NB4 (cell line): ENCODE measurements at places on chromosomes 16 and 17.

- DNase-seq = peak; percentile 53
Measured at GRCh38 chr16:89484923-89485679, 5.3 kb downstream of the ANKRD11 start.

GRCh38 chr17:17752089-17752820, 71.0 kb downstream of the RAI1 start:
- DNase-seq = peak; percentile 97

DNA sequence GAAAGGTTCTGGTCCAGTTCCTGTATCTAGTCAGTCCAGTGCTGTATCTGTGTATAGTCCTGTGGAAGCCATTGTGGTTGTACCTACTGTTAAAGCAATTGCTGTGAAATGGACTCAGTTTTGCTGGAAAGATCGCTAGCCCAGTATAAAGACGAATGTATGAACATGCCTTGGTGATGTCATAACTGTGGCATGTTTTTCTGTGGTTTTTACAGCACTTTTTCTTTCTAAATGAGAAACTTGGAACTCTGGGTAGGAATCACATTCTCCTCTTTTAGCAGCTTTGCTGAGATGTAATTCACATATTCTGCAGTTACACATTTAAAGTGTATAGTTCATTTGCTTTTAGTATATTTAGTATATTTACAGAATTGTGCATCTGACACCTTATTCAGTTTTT, 58.1 kb downstream of the MAP2K4 start:
- no peak for DNase-seq

- no peak for DNase-seq
Measured at GRCh38 chr16:85736921-85737320, 14.0 kb downstream of the C16orf74 start.

DNA sequence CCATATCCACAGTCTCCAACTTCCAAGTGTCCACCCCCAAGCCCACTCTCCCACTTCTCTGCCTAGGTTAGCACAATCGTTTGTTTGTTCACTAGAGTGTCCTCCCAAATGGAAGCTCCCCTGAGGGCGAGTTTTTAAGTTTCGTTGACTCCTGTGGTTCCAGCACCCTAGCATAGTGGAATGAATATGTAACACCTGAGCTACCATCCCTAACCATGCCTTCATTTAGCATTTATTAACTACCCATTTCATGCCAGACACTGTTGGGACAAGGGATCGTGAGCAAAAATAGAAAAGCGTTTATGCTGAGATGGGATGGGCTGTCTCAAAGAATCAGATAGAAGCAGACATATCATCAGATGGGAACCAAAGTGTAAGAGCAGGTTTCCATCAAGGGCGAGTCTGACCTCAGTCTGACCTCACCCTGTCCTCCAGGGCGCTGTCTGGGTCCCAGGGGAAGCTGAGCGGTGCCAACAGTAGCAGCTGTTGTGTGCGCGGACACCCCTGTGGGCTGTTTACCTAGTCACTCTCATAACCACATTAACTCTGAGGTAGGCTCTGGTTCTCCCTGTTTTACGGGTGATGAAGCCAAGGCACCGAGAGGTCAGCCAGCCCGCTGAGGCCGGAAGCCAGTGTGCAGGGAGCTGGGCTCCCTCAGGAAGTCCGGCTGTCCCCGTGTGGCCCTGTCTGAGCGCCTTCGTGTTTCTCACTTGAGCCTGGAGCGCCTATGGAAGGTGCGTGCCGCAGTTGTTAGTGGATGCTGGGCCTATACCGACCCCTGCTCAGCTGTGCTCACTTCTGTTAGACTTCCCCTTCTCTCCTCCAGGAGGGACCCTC, 6.2 kb downstream of the CNP start:
- no peak for DNase-seq

DNA sequence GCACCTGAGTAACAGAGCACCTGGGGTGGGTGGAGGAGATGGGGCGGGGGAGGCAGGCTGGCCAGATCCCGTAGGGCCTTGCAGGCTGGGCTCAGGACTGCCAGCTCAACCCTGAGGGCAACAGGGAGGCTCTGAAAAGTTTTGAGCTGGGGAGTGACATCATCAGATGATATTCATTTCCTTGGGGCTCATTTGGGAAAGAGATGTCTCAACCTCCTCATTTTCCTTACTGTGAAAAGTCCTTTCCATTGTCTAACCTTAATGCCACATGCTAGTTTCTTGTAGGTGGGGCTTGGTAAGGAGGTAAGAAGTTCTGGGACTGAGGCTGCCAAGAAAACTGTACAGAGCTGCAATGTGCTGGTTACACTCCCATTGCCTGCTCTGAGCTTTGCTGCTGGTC, 3.7 kb downstream of the TNS4 start:
- no peak for DNase-seq

DNA sequence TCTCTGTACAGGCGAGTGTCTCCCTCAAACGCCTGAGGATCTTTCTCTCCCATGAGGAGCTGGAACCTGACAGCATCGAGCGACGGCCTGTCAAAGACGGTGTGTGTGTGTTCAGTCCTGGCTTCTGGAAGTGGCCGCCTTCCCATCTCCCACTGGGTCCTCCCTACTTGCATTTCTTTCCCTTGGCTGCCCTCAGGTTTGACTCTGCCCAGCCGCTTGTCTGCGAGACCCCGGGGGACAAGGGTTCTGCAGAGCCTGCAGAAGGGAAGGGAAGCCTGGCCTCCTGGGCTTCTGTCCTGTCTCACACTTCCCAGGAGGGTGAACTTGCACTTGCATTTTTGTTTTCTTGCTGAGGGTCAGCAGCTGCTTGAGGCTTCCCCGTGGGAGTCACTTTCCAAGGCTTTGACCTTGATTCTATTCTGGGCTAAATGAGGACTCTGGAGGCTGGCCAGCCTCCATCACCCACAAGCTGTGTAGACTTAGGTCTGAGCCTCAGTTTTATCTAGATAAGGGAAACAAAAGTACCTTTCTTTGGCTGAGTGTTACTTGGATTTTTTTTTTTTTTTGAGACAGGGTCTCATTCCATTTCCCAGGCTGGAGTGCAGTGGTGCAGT, 122.3 kb downstream of the ABCC1 start:
- DNase-seq = peak; percentile 41

DNA sequence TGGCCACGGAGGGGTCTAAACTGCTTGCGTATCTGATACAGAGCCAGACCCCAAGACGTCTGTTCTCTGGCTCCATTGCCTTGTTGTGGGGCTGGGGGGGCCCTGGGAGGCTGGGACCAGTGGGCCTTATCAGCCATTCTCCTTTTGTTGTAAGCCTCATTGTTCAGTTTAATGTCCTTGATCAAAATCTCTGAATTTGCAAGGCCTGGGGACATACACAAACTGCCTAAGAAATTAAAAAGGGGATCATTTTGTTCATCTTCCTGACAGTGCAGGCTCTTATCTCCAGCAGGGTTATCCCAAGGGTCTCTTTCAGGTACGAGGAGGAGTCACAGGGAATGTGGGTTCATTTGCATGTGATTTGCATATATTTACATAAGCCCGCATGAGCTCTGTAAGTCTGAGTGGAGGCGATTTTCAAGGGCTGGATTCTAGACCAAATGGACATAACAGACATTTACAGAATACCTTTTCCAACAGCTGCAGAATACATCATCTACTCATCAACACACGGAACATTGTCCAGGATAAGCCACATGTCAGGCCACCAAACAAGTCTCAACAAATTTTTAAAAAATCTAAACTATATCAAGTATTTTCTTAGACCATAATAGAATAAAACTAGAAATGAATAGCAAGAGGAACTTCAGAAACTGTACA, 269.8 kb downstream of the RBFOX1 start:
- no peak for DNase-seq

DNA sequence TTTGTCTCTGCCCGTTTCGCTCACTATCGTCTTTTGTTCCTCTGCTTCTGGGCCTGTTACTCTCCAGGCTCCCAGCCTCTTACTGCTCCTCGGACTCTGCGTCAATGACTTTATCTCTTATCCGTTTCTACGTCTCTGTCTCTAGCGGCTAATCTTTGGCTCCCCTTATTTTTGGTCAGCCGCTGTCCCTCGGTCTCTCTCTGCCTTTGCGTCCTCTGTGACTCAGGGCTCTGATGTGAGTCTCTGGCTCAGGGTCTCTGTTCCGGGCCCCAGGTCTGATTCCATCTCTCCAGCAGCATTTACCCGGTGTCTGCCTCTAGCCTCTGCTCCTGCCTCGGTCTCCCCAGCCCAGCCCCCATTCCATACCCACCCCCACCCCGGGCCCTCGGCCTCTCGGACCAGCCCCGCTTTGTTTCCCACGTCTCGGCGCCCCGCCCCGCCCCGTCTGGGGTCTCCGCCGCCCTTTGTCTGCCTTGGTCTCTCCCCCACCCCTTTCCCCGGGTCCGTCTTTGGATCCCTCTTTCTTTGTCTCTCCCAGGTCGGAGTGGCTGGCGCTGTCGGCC, 547 bp upstream of the ZNF48 start:
- DNase-seq = no peak

DNA sequence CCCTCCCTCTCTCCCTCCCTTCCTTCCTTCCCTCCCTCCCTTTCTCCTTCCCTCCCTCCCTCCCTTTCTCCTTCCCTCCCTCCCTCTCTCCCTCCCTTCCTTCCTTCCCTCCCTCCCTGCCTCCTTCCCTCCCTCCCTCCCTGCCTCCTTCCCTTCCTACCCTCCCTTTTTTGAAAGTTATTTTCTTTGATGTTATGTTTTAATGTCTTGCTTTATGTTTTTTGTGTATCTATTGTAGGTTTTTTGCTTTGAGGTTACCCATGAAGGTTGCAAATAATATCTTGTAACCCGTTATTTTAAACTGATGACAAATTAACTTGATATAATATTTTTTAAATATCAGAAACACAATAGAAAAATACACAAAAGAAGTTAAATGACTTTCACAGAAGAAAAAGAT, 96.2 kb downstream of the SSH2 start:
- DNase-seq = no peak

DNA sequence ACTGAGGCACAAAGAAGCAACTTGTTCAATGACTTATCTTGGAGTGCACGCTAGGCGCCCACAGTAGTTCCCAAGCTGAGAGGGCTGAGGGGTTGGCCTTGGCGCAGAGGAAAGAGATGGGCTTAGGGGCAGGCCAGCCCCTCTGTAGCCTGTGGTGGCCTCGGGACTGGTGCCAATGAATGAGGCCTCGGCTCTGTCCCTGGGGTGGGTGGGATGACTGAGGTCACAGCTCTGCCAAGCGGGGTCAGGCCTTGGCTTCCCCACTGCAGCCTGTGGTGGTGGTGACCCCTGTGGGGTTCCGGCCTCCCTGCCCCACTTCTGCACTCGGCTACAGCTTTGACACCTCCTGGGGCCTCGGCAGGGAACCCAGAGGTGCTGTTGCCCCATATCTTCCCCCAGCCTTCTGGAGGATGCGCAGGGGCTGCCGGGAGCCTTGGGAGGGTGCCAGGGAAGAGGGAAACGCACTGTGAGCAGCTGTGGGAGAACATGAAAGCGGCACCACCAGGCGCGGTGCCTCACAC, 46.0 kb downstream of the BEAN1 start:
- no peak for DNase-seq

DNA sequence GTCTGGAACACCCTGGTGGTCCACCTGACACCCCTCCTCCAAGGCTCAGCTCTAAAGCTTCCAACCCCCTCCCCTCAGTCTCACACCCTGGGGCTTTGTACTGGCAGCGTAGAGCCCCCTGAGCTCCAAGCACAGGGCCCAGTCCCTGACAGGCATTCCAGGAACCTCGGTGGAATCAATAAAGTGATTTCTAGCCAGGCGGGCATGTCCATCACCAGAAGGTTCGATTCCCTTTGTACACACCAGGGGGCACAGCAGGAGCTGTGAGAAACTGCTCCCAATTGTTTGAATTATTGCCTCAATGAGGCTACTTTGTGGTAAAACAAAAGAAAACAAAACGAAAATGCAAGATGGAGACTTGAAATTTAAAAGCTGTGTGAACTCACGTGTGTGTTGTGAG, 51.8 kb downstream of the SMPD3 start:
- peak; percentile 54 for DNase-seq

DNA sequence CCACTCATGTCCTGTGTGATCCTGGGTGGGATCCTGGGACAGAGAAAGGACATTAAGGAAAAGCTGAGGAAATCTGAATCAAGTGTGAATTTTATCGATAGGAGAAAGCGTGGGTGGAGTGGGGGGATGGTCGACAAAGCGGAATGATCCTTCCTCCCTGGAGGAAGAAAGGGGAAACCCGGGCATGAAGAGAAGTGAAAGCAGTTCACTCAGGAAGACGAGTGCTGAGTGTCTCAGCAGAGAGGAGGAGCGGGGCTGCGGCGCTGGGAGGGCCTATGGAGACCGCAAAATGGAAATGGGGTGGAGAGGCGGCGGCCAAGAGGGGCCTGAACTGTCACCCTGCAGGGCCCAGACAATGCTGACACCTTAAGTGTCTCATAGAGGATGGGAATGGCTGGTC, 8.7 kb downstream of the ZDHHC7 start:
- DNase-seq = no peak

DNA sequence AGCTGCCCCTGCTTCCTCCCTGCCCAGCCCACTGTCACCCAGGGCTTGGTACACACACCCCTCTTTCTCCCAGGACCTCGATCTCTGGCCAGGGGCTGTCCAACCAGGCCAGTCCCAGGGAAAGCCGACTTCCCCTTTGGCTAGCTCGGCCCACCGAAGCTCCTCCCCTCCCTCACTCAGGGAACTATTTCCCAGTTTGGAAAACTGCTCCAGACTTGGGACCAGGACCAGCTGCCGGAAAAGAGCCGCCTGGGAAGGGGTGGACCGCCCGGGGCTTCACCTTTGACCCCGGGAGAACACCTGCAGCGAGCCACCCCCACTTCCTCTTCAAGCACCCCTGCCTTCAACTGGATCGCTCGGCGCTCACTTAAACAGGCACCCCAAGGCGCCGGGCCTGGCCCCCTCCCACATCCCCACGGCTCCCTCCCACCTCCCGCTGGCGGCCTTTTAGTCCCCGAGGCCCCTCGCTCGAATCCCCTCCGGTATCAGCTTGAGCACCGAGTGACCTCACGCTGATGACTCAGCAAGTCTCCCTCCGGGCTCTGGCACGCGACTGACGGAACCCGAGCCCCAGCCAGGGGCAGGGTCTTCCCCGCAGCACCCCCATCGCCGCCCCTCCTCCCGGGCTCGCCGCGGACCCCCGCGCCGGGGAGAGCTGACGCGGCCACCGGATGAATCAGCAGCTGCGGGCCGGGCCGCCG, 934 bp downstream of the MAFG start:
- DNase-seq = peak; percentile 97

DNA sequence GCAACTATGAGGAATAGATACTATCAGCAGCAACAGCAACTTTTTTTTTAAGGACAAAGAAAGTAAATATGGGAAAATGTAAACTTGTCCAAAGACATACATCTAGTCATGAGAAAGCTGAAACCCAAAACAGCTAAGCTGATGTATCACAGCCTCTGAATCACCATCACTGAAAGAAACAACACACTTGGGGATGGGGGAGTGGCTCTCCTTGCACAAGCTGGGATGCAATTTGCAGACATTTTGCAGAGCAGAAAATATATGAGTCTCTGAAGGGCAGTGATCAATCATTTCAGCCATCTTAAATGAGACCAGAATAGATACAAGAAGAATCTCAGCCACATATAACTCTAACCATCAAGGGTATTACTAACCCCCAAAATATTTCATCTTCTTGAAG, 79.1 kb downstream of the GRIN2A start:
- DNase-seq = no peak

DNA sequence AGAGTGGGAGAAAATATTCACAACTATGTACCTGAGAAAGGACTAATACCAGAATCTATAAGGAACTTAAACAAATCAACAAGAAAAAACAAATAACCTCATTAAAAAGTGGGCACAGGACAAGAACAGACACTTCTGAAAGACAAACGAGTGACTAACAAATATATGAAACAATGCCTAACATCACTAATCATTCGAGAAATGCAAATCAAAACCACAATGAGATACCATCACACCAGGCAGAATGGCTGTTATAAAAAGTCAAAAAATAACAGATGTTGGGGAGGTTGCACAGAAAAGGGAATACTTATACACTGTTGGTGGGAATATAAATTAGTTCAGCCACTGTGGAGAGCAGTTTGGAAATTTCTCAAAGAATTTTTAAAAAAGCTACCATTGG, 83.5 kb upstream of the WSCD1 start:
- no peak for DNase-seq
